ENCODE measurements at places on chromosomes 13 and 19.

DNA sequence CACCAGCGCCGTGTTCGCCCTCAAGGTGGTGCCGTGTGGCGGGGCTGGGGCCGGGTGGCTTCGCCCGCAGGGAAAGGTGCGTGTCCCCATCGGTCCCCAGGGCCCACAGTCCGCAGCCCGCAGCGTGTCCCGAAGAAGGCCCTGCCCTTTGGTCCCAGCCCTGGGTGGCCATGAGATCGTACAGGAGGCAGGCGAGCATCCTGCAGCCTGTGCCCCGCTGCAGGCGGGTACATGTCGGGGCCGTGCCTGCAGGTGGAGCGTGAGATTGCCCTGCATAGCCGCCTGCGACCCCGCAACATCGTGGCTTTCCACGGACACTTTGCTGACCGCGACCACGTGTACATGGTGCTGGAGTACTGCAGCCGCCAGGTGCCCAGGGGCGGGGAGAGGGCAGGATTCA, 1.5 kb downstream of the PLK5 start:
- DNase-seq: no peak

DNA sequence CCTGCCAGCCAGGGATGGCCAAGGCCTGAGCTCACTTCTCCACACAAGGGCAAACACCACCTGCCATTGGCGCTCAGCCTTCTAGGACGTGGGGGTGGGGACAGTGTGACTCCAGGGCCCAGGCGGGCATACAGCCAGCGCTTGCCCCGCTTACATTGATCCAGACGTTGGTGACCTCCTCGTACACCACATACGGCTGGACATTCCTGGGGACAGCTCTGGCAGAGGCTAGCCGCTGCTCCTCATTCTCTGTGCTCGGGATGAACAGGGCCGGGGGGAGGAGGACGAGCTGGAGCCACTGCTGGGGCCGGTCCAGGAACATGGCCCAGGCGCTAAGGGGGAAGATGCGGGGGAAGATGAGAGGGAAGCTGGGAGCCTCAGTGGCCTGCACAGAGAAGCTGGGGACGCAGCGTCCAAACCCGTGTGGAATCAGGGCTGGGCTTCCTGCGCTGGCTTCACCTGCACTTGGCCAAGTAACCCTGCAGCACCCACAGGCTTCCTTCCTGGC, 25.1 kb upstream of the MYDGF start:
- no peak for DNase-seq

- DNase-seq: no peak
Observed at GRCh38 chr19:19657397-19657783, 6.1 kb downstream of the ATP13A1 start.

DNA sequence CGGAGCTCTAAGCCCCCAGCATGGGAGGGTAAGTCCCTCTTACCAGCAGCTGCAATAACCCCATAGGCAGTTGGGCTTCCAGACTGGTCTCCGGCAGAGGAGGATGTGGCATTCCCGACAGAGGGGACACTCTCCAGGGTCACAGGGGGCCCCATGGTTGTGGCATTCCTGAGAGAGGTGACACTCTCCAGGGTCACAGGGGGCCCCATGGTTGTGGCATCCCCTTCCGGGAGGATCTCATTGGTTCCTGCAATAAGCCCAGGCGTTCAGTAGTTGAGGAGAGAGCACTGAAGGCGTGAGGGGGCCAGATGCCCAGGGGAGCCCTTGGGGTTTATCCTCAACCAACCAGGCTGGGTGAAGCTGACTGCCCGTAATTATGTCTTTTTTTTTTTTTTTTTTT, 5.4 kb downstream of the CD320 start:
- DNase-seq: peak; percentile 8

- no peak for DNase-seq
Observed at GRCh38 chr13:27007166-27007565, 164.4 kb downstream of the USP12 start.

GRCh38 chr13:75263741-75264407, 218.1 kb downstream of the TBC1D4 start:
- DNase-seq: no peak

DNA sequence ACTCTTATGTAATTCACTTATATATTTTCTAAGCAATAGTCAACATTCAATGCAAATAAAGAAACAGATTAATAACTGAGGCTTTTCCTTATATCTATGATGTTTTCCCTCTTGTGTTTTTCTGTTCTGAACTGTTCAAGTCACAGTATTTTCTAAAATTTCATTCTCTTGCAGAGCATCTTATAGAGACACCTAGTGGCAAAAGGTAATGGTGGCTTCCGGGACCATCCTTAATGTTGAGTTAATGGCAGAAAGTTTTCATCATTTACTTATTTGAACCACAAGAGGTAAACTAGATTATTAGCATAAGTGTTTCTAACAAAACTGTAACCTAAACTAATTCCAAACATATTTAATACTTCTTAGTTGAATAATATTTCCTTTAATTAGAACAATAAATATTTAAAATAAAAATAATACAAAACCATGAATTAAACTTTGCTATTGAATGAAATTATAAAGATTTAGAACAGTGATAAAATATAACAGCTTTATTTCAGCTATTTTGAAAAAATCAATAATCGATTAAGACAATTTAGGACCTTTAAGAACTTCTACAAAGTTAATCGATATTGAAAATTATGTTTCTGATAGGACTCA, 1.7 kb upstream of the SLITRK5 start:
- DNase-seq: no peak

DNA sequence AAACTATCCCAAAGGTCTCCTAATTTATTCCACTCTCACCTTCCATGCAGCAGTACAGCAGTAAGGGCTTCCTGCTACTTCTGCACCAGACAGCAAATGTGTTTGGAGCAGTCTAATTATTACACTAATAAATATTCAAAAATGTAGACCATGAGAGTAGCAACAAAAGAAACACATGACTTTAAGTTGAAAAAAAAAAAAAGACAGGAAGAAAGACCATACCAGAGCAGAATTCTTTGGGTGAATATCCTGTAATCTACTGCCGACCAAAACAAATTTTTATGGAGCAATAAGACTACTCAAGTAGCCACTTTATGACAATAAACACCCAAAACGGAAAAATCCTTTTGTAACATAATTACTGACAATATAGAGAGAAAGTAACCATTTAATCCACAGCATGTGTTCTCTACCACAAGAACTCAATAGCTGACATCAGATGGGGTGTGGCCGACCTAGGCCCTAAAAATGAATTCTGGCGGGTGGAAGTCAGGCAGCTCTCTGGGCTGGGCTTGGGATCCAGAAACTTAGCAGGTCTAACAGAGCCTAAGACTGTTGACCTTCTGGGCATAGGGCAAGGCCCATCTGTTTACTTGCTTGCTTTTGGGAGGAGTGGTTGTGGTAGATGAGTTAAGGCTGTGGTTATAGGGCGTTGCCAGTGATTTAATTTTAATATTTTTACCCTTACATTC, 4.6 kb downstream of the KLF12 start:
- DNase-seq: no peak

- no peak for DNase-seq
Observed at GRCh38 chr13:79847882-79848592, 367.1 kb downstream of the NDFIP2 start.

DNA sequence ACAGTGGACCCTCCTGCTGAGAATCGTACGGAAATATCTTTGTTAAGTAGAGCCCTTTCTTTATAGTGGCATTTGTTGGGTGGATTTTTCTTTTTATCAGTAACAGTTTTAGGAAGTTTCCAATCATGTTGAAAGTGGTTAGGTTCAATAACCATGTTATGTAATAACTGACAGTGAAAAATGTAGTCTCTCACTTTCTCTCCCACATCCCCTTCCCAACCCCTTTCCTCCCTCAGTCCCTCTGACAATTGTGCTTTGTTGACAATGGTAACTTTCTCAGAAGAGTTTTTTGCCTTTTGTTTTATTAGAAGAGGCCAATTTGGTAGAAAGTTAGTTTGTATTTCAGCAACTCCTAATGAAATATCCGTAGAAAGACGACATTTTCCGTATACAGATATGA, 77.8 kb upstream of the SLAIN1 start:
- no peak for DNase-seq

DNA sequence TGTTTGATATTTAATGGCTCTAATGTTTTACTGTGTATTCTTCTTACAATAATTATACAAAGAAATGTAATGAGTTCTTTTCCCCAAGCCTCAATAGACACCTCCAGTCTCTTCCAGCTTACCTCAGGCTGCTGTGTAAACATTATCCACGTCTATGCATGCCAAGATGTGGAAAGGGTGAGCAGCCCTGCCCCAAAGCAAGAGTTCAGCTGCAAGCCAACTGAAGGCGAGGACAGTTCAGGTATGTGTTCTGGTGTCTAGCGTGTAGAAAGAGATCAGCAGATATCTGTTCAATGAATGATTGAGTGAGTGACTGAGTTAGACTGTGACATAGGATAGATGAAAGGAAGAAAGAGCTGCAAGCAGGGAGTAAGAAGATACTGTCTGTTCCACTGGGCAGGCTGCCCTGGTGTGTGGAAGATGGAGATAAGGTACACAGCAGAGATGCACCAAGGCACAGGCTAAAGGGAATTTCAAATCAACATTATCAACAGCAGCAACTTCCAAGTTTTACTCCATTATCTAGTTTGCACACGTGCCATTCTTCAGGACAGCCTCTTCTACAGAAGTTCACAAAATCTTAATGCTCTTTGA, 66.0 kb downstream of the LATS2 start:
- no peak for DNase-seq

DNA sequence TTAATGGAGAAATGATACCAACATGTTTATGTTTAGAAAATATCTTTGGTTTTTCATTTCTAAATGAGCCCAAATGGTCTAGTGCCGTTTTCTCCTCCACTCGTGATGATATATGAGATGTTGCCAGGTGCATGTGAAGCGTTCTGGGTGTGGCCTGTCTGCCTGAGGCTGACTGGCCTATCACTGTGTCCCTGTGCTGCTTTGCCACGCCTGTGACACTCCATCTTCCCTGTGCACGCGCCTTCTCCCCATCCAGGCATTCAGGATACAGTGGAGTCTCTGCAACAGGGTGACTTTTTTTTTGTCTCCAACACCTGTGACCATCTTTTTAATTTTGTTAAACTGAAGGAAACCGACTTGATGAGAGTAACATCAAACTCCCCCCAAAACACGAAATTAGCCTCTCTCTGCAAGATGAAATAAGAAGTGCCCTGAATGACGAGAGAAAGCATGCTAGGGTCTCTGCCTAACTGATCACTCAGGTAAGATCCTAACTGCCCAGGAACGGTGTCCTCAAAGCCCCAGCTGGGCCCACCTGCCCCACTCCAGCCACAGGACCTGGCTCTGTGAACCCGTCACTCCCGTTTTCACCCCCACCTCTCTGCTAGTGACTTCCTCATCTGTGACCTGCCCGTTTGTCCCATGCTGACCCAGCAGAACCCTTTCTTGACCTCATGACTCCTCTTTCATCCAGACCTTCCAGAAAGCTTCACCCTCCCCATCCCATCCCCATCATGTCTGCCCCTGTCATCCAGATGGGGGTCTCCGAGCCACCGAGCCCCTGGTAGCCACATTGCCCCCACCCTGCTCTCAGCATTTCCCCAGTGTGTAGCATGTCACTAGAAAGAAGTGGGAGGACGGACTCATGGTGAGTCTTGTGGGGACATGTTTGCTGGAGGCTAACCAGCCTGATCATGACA, 33.2 kb upstream of the TFDP1 start:
- DNase-seq: no peak

DNA sequence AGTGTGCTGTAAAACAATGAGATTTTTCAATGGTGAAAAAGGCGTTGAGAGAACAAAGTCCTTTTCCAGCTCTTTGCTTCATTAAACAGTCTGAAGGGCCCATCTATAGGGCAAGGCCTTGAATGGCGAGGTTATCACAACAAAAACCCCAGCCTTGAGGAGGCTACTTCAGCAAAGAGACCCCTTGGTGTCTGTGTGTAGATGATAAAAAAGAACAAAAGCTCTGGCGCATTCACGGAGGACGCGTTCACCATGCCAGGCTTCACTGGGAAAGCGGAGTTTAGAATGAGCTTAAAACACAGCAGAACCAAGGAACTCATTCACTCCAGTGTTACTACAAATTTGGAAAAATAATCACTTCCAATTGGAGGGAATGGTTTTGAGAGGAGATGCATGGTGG, 530.0 kb upstream of the ARGLU1 start:
- no peak for DNase-seq

DNA sequence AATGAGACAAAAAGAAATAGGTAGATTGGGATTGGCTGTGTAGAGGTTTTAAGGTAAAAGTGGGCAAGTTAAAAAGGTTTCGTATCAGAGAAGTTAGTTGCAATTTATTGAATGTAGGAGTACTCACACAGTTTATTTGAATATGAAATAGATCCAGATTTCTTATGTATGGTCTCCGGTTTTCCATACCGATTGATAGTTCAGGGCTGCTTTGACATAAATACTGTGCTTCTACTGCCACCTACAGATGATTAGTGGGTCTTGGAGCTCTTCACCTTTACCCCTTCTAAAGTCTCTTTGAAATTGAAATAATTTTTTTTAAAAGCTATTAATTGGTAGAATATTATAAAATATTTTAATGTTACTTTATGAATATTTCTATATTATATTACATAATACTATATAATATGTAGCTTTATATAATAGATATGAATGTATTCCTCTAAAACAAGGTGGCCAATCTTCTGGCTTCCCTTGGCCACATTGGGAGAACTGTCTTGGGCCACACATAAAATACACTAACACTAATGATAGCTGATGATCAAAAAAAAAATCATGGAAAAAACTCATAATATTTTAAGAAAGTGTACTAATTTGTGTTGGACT, 7.7 kb upstream of the GPR18 start:
- DNase-seq: no peak

- no peak for DNase-seq
Observed at GRCh38 chr19:48946463-48947257, 8.0 kb upstream of the BAX start.

GRCh38 chr13:59519819-59520218, 643.9 kb downstream of the DIAPH3 start:
- no peak for DNase-seq

- no peak for DNase-seq
Observed at GRCh38 chr19:16073988-16074387, 2.3 kb upstream of the TPM4 start.

DNA sequence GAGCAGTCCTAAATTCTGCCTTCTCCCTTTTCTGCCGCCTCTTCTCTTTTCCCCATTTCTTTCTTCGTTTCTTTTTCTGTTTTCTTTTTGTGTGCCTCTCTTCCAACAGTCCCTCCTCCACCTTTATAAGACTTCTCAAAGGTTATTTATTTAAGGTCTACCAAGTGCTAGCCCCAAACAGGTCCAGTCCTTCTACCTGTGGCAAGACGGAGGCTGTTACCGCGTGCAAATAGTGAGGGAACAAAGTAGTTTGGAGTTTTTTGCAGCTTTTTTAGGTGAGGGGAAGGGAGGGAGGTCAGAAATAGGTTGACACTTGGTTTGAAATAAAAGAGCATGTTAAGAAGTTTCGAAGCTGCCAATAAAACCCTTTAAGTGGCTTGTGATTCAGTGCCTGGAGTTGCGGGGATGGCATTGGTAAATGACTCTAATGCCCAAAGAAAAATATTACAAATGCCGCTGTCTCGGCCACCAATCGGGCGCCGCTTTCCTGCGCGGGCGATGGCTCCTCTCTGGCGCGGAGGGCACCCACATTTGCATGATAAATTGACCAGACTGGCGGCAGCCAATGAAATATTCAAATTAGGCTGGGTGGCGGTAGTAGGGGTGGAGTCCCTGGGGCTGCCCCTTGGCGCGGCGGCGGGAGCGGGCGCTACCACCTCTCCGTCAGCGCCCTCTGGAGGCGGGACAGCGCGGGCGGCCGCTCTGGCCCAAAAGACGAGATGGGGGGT, 7.5 kb upstream of the TSHZ3 start:
- DNase-seq: peak; percentile 39

GRCh38 chr13:106291006-106291405, 244.5 kb downstream of the EFNB2 start:
- no peak for DNase-seq
